ENCODE measurements at places on chromosomes 1 and 21. TPM values are rescaled to one million over a fixed set of nuclear protein-coding genes. Genes with fewer than 3 reads are reported as not detected.

GRCh38 chr1:39755965-39756659, 15.0 kb downstream of the OXCT2 start:
- H3K27me3 ChIP-seq = no peaks in the 10 kb centered on the region
- no peak for DNase-seq
- H3K27ac ChIP-seq = no peak overlapping the region
- H3K4me3 ChIP-seq = no peak overlapping the region
- H3K36me3 ChIP-seq = peaks cover 27% of the 10 kb centered on the region

GRCh38 chr1:74222701-74223100, 12.5 kb upstream of the TNNI3K start:
- no peak overlapping the region for H3K4me3 ChIP-seq
- no peaks in the 10 kb centered on the region for H3K27me3 ChIP-seq
- H3K36me3 ChIP-seq = peaks cover 20% of the 10 kb centered on the region
- no peaks in the 10 kb centered on the region for H3K4me1 ChIP-seq
- DNase-seq = no peak

LAPTM5 gene
- 602 TPM for polyA plus RNA-seq

REN gene
- not detected for polyA plus RNA-seq

ELF3 gene
- not detected for polyA plus RNA-seq

DNA sequence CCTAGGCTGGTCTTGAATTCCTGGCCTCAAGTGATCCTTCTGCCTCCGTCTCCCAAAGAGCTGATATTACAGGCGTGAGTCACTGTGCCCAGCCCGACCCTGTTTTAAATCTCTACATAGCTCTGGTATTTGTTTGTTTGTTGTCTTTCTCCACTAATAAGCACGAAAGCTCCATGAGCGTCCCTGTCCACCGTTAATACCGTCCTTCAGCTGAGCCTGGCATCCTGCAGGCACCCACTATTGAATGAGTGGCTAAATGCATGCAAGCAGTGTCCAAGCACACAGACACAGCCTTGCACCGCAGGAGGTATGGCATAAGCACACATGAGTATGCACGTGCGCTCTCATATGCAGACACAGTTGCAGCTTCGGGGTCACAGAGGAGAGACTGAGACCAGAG, 4.5 kb upstream of the COL16A1 start:
- no peak for DNase-seq
- peaks cover 45% of the 10 kb centered on the region for H3K27me3 ChIP-seq
- H3K36me3 ChIP-seq = no peaks in the 10 kb centered on the region
- H3K27ac ChIP-seq = no peak overlapping the region
- no peak overlapping the region for H3K4me3 ChIP-seq

OR2L5 gene
- polyA plus RNA-seq = not detected

TMOD4 gene
- polyA plus RNA-seq = 0.50 TPM

DNA sequence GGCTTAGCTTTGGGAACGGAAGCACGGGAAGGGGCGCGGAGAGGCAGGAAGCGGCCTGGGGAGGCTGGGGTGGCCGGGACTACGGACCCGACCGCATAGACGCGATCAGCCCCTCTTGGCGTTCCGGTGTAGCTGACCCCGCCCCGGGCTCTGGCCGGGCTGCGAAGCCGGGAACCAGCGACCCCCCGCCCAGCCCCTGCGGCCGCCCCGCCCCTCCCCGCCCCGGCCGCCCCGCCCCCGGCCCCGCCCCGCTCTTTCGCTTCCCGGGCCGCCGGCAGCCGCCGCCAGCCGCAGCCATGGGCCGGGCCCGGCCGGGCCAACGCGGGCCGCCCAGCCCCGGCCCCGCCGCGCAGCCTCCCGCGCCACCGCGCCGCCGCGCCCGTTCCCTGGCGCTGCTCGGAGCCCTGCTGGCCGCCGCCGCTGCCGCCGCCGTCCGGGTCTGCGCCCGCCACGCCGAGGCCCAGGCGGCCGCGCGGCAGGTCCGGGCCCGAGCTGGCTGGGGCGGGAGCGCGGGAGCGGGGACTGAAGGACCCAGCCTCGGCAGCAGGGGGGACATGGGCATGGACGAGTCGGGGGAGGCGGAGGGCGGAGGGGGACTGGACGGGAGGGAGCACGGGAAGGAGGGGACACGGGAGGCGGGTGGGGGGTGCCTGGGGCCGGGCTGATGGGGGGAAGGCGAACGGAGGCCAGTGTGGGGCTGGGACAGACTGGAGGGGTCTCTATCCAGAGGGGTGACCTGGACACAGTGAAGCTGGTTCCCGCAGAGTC, at the start of gene SELENON:
SELENON (plus strand) TSS at position 259 of the 768 bp plus-strand sequence; CDS start at position 297, 38 bp downstream.
- no peak for DNase-seq
- peak within 1 kb of the TSS; percentile 79 for H3K4me3 ChIP-seq
- peak within 1 kb of the TSS; percentile 91 for H3K27ac ChIP-seq
- no peaks in the 10 kb centered on the region for H3K36me3 ChIP-seq
- peaks cover 77% of the 10 kb centered on the region for H3K4me1 ChIP-seq

OR2L8 gene
- polyA plus RNA-seq = not detected

- DNase-seq = no peak
- H3K4me3 ChIP-seq = peak overlapping the region; percentile 86
- peaks cover 91% of the 10 kb centered on the region for H3K4me1 ChIP-seq
- H3K27ac ChIP-seq = peak overlapping the region; percentile 94
- no peaks in the 10 kb centered on the region for H3K36me3 ChIP-seq
Observed at GRCh38 chr1:26541431-26541815, 11.9 kb downstream of the RPS6KA1 start.

SYCP1 gene
- polyA plus RNA-seq = not detected

DNA sequence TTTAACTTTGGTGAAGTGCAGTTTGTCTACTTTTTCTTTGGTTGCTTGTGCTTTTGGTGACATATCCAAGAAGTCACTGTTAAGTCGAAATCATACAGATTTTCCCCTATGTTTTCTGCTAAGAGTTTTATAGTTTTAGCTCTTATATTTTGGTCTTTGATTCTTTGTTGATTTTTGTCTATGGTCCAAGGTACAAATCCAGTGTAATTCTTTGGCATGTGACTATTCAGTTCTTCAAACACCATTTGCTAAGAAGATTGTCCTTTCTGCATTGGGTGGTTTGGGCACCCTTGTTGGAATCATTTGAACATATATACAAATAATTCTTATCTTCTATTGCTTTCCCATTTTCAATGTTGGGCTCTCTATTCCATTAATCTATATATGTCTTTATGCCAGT, 16.2 kb downstream of the HIPK1 start:
- peak overlapping the region; percentile 95 for H3K27ac ChIP-seq
- H3K36me3 ChIP-seq = peaks cover 4% of the 10 kb centered on the region
- no peak for DNase-seq
- peaks cover 86% of the 10 kb centered on the region for H3K4me1 ChIP-seq

MTOR gene
- polyA plus RNA-seq = 7.2 TPM

ZMPSTE24 gene
- polyA plus RNA-seq = 20.8 TPM

GRCh38 chr1:201468844-201469644, at the start of gene PHLDA3:
Gene PHLDA3 (minus strand): TSS chr1:201469188. CDS start chr1:201468786, 402 bp downstream.
- no peaks in the 10 kb centered on the region for H3K36me3 ChIP-seq
- H3K27me3 ChIP-seq = peaks cover 35% of the 10 kb centered on the region
- peaks cover 10% of the 10 kb centered on the region for H3K4me1 ChIP-seq
- no peak within 1 kb of the TSS for H3K27ac ChIP-seq
- H3K4me3 ChIP-seq = peak within 1 kb of the TSS; percentile 54

OR2T2 gene
- not detected for polyA plus RNA-seq

MTARC2 gene
- not detected for polyA plus RNA-seq

GRCh38 chr1:107669996-107670395, 295.0 kb downstream of the VAV3 start:
- no peak overlapping the region for H3K27ac ChIP-seq
- no peak overlapping the region for H3K4me3 ChIP-seq
- no peaks in the 10 kb centered on the region for H3K4me1 ChIP-seq
- H3K36me3 ChIP-seq = peaks cover 5% of the 10 kb centered on the region

DNA sequence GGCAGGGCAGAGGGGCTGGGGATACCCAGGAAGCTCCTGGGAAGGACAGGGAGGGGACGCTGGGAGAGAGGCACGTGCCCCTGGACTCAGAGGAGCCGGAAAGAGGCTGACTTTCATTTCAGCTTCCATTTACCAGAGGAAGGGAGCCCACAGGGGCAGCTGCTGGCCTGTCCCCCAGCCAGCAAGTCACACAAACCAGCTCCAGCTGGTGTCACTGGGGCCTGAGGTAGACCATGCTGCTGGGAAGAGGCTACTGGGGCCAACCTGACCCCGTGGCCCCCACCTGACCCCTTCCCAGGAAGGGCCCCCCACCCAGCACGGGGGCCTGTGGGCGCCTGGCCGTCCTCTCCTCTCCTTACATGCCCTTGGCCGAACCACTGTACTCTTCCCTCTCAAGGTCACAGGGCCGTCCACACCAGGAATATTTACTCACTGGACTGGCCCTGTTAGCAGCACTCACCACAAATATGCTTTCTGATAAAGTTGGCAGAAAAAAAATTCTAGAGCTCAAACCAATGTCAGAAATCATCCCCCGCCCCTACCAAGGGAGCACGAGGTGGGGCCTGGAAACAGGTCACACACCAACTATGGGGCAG, 110.5 kb downstream of the CASZ1 start:
- peaks cover 4% of the 10 kb centered on the region for H3K4me1 ChIP-seq
- no peaks in the 10 kb centered on the region for H3K36me3 ChIP-seq
- DNase-seq = no peak
- no peak overlapping the region for H3K4me3 ChIP-seq

- no peaks in the 10 kb centered on the region for H3K27me3 ChIP-seq
- no peak overlapping the region for H3K4me3 ChIP-seq
- H3K36me3 ChIP-seq = no peaks in the 10 kb centered on the region
- DNase-seq = no peak
- peaks cover 19% of the 10 kb centered on the region for H3K4me1 ChIP-seq
Observed at GRCh38 chr1:63620671-63621070, 27.5 kb downstream of the PGM1 start.

GRCh38 chr1:112529301-112529700, 20.5 kb downstream of the WNT2B start:
- no peaks in the 10 kb centered on the region for H3K36me3 ChIP-seq
- H3K4me3 ChIP-seq = no peak overlapping the region
- H3K27me3 ChIP-seq = no peaks in the 10 kb centered on the region
- H3K4me1 ChIP-seq = no peaks in the 10 kb centered on the region
- no peak overlapping the region for H3K27ac ChIP-seq

- no peak overlapping the region for H3K4me3 ChIP-seq
- H3K27me3 ChIP-seq = peaks cover 19% of the 10 kb centered on the region
- no peak overlapping the region for H3K27ac ChIP-seq
- peaks cover 4% of the 10 kb centered on the region for H3K36me3 ChIP-seq
- no peaks in the 10 kb centered on the region for H3K4me1 ChIP-seq
Observed at GRCh38 chr21:17495680-17496079, 17.2 kb upstream of the CXADR start.

DNA sequence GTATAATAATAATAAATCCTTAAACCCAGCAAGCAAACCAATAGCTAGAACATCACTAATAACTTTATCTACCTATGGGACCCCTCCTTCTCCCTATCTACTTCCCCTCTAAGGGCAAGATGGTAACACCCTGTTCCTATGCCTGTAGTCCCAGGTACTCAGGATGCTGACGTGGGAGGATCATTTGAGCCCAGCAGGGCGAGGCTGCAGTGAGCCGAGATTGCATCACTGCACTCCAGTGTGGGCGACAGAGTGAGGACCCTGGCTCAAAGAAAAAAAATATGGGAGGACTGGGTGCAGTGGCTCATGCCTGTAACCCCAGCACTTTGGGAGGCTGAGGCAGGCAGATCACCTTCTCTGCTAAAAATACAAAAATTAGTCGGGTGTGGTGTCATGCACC, 143.1 kb upstream of the SLC45A1 start:
- peaks cover 7% of the 10 kb centered on the region for H3K4me1 ChIP-seq
- H3K27me3 ChIP-seq = no peaks in the 10 kb centered on the region
- DNase-seq = no peak

ATP1A4 gene
- polyA plus RNA-seq = not detected

DNA sequence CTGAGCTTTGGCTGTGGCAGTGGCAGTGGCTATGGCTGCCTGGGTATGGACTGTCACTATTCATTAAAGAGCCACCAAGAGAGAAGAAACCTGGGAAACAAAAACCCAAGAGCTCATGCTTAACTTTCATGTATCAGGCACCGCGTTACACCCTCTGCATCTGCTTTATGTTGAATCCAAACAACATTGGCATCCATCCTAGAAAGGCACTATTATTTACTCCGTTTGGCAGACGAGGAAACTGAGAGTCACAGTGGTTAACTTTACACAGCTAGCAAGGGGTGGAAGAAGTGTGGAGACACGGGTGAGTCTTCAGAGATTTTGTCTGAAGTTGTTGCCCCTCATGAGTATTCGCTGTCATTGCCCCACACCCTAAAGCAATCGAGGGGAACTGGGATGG, 63.8 kb downstream of the PLXNA2 start:
- H3K27me3 ChIP-seq = peaks cover 7% of the 10 kb centered on the region
- no peaks in the 10 kb centered on the region for H3K36me3 ChIP-seq
- no peak overlapping the region for H3K27ac ChIP-seq
- DNase-seq = no peak

DNA sequence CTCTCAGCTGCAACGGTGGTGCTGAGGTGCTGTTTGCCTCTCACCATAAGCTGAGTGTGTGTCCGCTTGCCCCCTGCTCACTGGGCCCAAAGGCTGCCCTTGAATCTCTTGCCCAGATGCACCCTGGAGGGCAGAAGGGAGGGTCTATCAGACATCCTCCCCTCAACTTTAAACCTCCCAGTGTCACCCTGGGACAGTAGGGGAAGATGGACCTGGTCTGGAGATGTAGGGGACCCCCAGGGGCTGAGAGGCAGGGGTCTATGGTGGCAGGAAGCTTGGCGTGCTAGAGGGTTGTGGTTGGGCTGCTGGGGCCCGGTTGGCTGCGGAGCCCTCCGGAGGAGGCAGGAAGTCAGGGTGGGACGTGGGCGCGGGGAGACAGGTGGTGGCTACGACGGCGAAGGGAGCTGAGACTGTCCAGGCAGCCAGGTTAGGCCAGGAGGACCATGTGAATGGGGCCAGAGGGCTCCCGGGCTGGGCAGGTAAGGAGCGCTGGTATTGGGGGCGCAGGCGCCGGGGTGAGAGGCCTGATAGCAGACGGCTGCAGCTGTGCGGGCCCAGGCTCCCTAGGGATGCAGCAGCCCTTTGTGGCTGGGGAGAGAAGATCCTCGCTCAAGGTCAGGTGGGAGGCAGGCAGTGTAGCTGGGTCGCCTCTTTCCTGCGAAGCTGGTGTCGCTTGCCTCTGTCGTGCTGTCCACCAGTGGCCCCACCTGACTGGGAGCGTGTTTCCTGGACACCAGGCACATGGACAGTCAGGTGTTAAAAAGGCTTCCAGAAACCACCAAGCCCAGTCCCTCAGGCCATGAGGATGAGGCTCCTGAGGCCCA, at the start of gene LCK:
LCK (plus strand) TSS at position 373 of the 824 bp plus-strand sequence. CDS start 23,065 bp downstream, outside the sequence.
- peak; percentile 59 for DNase-seq
- peaks cover 16% of the 10 kb centered on the region for H3K36me3 ChIP-seq
- H3K27me3 ChIP-seq = no peaks in the 10 kb centered on the region
- H3K27ac ChIP-seq = peak within 1 kb of the TSS; percentile 99
- peaks cover 74% of the 10 kb centered on the region for H3K4me1 ChIP-seq

KCNJ10 gene
- polyA plus RNA-seq = not detected

VAV3 gene
- 2.2 TPM for polyA plus RNA-seq
